ENCODE measurements at places on chromosomes 2 and 18.

GRCh38 chr18:36829362-36830157 lies 633 bp downstream of the KIAA1328 start:
- H3K27me3 ChIP-seq = no peaks in the 10 kb centered on the region
- H3K27ac ChIP-seq = peak overlapping the region; percentile 53
- no peaks in the 10 kb centered on the region for H3K36me3 ChIP-seq
- H3K4me1 ChIP-seq = peaks cover 1% of the 10 kb centered on the region

GRCh38 chr2:5546181-5546580 lies 146.0 kb upstream of the SOX11 start:
- no peak overlapping the region for H3K27ac ChIP-seq
- DNase-seq = no peak
- no peak overlapping the region for H3K4me3 ChIP-seq
- H3K4me1 ChIP-seq = peaks cover 4% of the 10 kb centered on the region

- H3K36me3 ChIP-seq = peaks cover 47% of the 10 kb centered on the region
- no peak overlapping the region for H3K27ac ChIP-seq
- no peaks in the 10 kb centered on the region for H3K27me3 ChIP-seq
- no peak for DNase-seq
These were observed 95.1 kb downstream of the SMAD7 start for GRCh38 chr18:48855422-48856377.

- peaks cover 27% of the 10 kb centered on the region for H3K27me3 ChIP-seq
- DNase-seq = no peak
- H3K27ac ChIP-seq = no peak overlapping the region
- peak overlapping the region; percentile 37 for H3K4me3 ChIP-seq
- no peaks in the 10 kb centered on the region for H3K4me1 ChIP-seq
These were observed 905.6 kb downstream of the TSN start for GRCh38 chr2:122660786-122661634.

- H3K27ac ChIP-seq = no peak overlapping the region
- H3K4me1 ChIP-seq = no peaks in the 10 kb centered on the region
- no peaks in the 10 kb centered on the region for H3K36me3 ChIP-seq
- no peak for DNase-seq
- no peak overlapping the region for H3K4me3 ChIP-seq
- H3K27me3 ChIP-seq = no peaks in the 10 kb centered on the region
These were observed 297.7 kb upstream of the SYT4 start for GRCh38 chr18:43574974-43575373.

Data from mesenchymal stem cell (in vitro differentiated cells and primary cell).